HCEC 1CT (cell line): ENCODE measurements at places on chromosomes 7 and 10.

- DNase-seq: peak; percentile 78
Observed at GRCh38 chr10:112951359-112952281, 1.6 kb downstream of the TCF7L2 start.

GRCh38 chr10:16986406-16987205 is 143.0 kb downstream of the CUBN start:
- DNase-seq: peak; percentile 91

DNA sequence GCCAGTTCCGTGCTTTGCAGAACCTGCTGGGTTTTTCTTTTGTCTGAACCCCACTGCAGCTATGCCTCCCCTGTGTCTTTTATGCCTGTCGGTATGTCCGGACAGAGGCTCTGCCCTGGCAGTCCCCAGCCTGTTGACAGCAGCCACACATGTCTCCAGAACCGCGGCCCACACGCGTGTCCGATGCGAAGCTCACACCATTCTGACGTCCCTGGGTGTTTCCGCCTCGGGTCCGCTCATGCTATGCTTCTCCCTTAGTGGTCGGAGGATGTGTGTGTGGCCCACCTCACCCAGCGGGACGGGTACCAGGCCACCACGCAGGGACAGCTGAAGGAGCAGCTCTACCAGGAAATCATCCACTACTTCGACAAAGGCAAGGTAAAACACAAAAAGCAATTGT is 164.6 kb upstream of the NPS start:
- no peak for DNase-seq

GRCh38 chr7:132592936-132593335 is 16.7 kb upstream of the PLXNA4 start:
- DNase-seq: no peak

DNA sequence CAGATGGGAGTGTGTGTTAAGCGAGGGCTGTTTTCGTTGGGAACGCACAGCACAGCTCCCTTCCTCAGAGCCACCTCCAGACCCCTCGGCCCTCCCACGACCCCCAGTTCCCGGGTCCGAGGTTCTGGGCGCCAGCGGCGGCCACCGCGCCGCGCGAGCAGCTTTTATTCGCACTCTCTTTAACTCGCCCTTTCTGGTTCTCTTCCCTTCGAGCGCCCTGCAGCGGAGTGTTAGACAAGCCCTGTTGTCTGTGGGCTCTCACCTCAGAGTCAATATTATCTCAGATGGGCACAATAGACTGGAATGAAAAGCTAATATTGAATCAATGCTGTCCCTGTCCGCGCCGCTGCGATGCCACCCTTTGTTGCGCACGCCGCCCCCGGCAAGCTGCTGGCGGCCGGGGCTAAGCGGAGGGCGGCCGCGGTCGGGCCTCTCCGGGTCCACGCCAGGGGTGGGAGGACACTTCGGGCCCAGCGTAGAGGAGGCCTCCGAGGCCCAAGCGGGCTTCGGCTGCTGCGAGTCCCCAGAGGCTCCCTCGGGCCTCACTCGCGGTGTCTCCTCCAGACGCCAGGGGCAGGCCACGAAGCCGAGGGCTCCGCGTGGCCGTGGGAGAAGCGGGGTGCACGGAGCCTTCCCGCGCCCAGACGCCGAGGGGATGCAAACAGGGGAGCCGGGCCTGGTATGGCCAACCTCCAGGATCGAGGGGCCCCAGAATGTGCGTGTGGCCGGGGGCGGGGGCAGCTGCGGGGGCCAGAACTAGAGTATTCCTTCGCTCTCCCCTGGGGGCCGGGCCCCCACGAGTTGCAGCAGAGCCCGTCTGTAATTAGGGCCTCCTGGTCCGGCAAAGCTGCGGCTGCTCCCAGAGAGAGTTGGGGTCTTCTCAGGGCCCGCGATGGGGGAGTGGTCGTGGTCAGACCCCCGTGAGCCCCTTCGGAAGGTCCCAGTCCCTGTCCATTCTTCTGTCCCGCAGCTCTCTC is 7.9 kb upstream of the EMX2 start:
- no peak for DNase-seq

- peak; percentile 53 for DNase-seq
Observed at GRCh38 chr7:5665094-5666025, 116.1 kb downstream of the RNF216 start.
